ENCODE measurements at places on chromosomes 1 and 21.

DNA sequence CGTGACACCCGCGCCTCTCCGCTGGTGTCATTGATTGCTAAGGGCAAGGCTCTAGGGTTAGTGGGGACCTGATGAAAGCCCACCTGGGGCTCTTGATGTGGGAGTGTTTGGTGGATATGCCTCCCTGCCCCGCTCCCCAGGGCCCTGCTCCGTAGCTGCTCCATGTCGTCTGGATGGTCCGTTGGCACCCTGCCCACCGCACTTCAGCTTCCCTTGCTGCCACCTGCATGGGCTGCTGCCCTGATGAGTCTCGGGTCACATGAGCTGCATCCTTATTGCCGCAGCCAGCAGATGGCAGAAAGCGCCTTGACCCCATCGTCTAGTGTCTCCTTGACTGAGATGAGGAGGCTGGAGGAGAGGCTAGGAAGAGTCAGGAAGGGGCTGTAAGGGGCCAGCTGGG is 439.4 kb downstream of the CAMTA1 start:
- no peak for DNase-seq

GRCh38 chr1:219372916-219373615 is 199.4 kb downstream of the LYPLAL1 start:
- no peak for DNase-seq

- DNase-seq: no peak
Observed at GRCh38 chr21:15631342-15631741, 98.4 kb upstream of the USP25 start.

DNA sequence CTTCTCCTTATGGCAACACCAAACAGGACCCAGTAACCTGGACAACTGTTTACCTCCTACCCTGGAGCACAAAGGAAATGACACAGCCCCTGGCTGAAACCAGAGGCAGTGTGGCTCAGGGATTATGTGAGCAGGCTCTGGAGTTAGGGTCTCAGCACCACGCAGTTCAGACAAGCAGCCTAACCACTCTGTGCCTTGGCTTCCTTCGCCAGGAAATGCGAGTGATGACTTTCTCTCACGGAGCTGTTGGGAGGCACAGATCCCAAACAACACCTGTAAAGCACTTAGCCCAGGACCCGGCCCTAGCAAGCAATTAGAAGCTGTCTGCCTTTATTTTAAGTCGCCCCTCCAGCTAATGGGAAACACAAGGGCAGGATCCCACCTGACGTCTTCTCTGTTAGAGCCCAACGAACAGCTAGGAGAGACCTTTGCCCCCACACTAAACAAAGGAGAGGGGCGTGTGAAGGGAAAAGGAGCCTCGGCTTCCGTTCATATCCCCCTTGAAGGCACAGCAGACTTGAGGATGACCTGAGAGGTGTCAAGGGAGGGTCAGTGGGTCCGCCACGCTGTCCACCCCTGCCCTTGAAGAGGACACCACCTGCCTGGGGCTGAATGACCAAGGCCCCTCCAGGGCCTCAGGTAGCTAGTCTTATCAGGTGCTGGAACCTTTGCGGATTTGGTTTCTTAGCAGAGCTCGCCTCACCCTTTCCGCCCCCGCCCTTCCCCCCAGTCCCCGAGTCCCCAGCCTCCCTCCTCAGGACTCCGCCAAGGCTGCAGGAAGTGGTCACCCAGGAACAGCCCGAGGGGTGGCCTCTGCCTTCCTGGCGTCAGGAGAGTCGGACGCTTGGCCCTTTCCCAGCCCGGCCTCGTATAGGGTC is 860 bp downstream of the TMEM63A start:
- DNase-seq: no peak

DNA sequence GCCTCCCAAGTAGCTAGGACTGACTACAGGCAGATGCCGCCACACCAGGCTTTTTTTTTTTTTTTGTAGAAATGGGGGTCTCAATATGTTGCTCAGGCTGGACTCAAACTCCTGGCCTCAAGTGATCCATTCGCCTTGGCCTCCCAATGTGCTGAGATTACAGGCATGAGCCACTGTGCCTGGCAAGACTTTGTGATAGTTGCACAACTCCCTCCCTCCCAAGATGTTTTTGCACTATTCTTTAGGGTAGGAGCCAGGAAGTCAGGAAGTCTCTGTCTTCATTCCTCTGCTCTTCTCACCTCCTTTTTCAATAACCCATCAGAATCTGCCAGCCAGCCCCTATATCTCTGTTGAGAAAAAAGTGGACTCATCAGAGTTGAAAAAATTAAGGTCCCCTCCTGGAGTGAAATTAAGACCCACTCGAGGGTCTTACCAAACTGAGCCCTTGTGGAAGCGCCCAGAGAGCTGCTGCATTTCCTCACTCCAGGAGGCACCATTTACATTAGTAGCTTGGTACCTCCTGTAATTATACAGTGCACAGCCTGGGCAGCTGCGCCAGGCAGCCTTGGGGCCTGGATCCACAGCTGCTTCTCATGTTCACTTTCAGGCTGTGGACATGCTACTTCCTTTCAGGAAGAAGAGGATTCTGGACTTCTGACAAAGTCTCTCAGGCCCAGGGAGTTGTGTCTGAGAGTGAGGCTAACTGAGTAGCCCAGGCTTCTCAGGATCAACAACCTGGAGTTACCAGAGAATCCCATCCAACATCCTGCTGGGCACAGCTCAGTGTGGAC is 24.0 kb downstream of the TCEA3 start:
- no peak for DNase-seq

DNA sequence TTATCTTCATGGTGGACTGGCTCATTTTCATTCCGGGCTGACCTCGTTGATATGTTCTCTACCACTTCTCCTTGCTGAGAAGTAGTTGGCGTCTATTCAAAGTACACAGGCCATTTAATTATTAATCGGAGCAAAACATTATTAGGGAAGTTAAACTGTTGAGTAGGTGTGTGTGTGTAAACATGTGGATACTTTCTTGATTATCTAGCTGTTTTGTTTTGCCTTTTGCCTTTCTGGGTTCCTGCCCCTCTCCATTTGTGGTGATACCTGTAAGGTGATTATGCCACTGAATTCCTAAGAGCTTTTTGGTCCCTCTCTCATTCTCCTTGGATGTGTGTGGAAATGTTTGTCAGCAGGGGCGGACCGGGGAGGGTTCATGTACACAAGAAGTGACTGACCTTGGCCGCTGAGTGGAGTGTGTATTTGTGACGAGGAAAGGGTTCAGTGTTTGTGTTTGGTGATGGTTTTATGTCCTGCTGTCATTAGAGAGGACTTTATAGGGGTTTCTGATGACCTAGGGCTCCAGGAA is 56.6 kb upstream of the PPP2R5A start:
- no peak for DNase-seq

GRCh38 chr1:63248216-63248615 is 74.2 kb upstream of the FOXD3 start:
- no peak for DNase-seq

- no peak for DNase-seq
Observed at GRCh38 chr1:109193653-109194590, 19.8 kb upstream of the SARS1 start.

DNA sequence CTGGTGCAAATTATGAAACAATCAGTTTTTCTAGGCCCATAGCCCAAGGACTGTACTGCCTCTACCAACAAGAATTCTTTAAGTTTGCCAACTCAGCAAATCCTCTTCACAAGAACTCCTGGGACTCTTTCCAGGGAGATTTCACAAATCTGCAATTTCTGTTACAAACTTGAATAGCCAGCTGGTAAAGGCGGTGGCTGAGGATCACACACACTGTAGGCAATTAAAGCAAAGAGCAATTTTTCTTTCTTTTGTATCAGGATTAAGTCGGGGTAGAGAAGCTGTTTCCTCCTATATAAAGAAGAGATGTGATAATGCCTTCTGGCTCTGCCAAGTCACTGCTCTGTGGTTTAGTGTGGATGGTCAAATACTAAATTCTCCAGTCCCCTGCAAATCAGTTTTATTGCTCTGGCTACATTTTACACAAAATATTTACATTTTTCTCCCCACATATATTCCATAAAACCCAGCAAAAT is 1.7 kb downstream of the ALDH9A1 start:
- no peak for DNase-seq

- no peak for DNase-seq
Observed at GRCh38 chr1:210233495-210234328, 1.1 kb downstream of the SERTAD4 start.

- no peak for DNase-seq
Observed at GRCh38 chr1:54365398-54365797, 40.8 kb downstream of the SSBP3 start.

- no peak for DNase-seq
Observed at GRCh38 chr1:115237507-115237906, 100.5 kb downstream of the NGF start.
